ENCODE measurements at places on chromosomes 5 and 9.

GRCh38 chr9:115758441-115758840 is 395.1 kb upstream of the PAPPA start:
- no peak overlapping the region for H3K27ac ChIP-seq
- H3K4me1 ChIP-seq, result no peaks in the 10 kb centered on the region
- H3K4me3 ChIP-seq, result no peak overlapping the region
- no peaks in the 10 kb centered on the region for H3K27me3 ChIP-seq
- no peak for DNase-seq
- H3K36me3 ChIP-seq, result no peaks in the 10 kb centered on the region

DNA sequence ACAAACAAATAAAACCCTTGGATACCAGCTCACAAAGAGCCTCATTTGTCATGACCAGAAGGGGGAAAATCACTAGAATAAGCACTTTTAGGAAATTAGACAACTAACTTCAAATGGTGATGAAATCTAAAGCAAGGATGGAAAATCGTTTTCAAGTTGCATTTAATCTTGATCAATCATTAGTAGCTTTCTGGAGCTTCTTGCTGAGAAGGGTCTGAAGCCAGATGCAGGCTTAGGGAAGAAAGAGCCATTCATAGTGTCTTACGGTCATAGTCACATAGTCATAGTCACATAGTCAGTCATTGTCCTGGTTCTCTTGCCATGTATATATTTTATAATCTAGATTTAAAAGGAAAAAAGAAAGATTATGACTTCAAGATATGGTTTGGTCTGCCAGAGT is 610.5 kb downstream of the ACTL7B start:
- no peaks in the 10 kb centered on the region for H3K36me3 ChIP-seq
- no peaks in the 10 kb centered on the region for H3K27me3 ChIP-seq
- H3K4me1 ChIP-seq, result no peaks in the 10 kb centered on the region
- H3K27ac ChIP-seq, result no peak overlapping the region
- H3K4me3 ChIP-seq, result no peak overlapping the region
- no peak for DNase-seq

GRCh38 chr5:154179846-154180710 is 10.5 kb upstream of the GALNT10 start:
- no peaks in the 10 kb centered on the region for H3K4me1 ChIP-seq
- H3K4me3 ChIP-seq, result no peak overlapping the region
- H3K27ac ChIP-seq, result no peak overlapping the region
- no peaks in the 10 kb centered on the region for H3K36me3 ChIP-seq
- DNase-seq, result no peak
- peaks cover 18% of the 10 kb centered on the region for H3K27me3 ChIP-seq

DNA sequence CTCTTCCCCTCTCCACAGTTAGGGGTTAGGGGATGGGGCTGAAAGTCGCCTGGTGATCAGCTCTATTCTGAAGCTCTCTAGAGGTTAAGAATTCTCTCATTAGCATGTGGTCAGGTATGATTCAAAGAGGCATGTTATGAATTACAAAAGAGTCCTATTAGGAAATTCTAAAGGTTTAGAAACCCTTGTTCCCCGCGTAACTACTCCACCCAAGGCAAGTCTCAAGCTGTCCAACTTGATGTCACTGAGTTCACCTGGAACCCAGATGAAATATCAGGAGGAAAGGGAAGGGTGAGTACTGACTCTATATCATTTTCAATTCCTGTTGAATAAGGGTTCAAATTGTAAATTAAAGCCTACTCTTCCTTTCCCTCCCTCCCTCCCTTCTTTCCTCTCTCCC is 18.1 kb upstream of the RNF145 start:
- no peak overlapping the region for H3K27ac ChIP-seq
- H3K4me3 ChIP-seq, result no peak overlapping the region
- peaks cover 6% of the 10 kb centered on the region for H3K27me3 ChIP-seq
- H3K36me3 ChIP-seq, result no peaks in the 10 kb centered on the region

GRCh38 chr5:20032896-20033295 is 44.9 kb upstream of the CDH18 start:
- DNase-seq, result no peak
- H3K4me1 ChIP-seq, result no peaks in the 10 kb centered on the region
- H3K27me3 ChIP-seq, result no peaks in the 10 kb centered on the region
- H3K36me3 ChIP-seq, result no peaks in the 10 kb centered on the region
- no peak overlapping the region for H3K4me3 ChIP-seq

DNA sequence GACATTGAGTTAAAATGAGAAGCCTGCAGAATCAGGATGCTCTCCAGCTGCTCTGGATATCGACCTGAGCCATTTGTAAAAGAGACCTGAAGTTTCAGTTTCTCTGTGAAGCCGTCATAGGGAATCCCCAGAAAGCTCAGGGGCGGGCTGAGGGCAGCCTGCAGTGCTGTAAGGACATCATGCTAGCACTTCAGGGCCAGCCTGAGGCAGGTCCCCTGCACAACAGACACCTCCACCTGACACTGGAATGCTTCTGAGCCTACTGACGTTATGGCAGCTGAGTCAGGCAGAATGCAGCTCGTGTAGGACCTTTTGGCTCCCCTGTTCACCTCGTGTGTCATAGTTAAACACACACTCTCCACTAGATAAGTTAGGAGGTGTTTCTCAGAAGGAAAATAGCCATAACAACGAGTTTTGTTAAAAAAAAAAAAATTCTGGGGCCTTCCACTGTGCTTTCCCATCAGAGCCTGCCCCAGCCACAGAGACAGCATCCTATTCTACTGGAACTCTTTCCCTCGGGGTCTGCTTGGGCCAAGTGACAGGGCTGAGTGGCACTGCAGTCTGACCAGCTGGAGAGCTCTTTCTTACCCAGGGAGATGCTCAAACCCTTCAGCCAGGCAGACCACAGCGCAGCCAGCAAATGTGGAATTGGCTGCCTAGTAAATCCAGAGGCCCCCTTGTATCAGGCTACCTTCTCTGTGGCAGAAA is 354.9 kb downstream of the DIRAS2 start:
- H3K36me3 ChIP-seq, result no peaks in the 10 kb centered on the region
- H3K27me3 ChIP-seq, result peaks cover 14% of the 10 kb centered on the region
- peaks cover 2% of the 10 kb centered on the region for H3K4me1 ChIP-seq
- no peak overlapping the region for H3K27ac ChIP-seq
- H3K4me3 ChIP-seq, result no peak overlapping the region

DNA sequence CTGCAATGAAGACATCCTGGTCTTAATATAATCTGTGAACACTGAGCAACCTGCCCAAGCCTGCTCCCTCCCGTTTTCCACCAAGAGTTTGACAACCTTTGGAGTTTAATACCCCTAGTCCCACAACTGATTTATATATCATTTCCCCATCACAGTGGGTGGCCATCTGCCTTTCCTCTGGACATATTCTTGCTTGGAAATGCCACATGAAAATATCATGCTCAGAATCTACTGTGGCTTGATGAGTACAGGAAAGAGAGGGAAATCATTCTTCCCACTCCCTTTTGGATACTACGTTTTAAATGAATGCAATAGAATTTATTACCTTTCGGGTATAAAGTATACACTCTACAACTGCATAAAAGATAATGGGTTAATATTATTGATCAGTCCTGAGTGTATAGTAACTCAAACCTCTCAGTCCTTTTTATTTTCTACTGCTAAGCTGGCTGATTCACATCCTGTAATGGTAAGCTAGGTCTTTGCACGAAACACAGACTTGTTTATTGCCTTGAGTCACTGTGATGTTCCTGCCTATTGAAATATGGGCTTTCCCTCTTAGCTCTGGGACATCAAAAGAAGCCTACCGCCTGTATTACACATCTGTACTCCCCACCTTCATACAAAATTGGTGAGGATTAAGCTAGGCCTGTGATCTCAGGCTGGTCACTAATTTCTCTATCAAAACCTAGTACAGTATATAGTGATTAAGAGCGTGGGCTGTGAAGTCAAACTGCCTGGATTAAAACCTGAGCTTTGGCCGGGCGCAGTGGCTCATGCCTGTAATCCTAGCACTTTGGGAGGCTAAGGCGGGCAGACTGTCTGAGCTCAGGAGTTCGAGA is 67.6 kb upstream of the NR5A1 start:
- DNase-seq, result no peak
- no peak overlapping the region for H3K4me3 ChIP-seq
- no peak overlapping the region for H3K27ac ChIP-seq
- no peaks in the 10 kb centered on the region for H3K36me3 ChIP-seq
- peaks cover 22% of the 10 kb centered on the region for H3K27me3 ChIP-seq
- no peaks in the 10 kb centered on the region for H3K4me1 ChIP-seq

GRCh38 chr9:6793203-6793602 is 35.4 kb downstream of the KDM4C start:
- peaks cover 6% of the 10 kb centered on the region for H3K4me1 ChIP-seq
- H3K27ac ChIP-seq, result no peak overlapping the region
- peaks cover 35% of the 10 kb centered on the region for H3K36me3 ChIP-seq
- DNase-seq, result no peak
- H3K4me3 ChIP-seq, result no peak overlapping the region
- H3K27me3 ChIP-seq, result no peaks in the 10 kb centered on the region

GRCh38 chr9:118401546-118401945 is 697.3 kb downstream of the TLR4 start:
- no peak overlapping the region for H3K27ac ChIP-seq
- DNase-seq, result no peak
- no peak overlapping the region for H3K4me3 ChIP-seq
- H3K36me3 ChIP-seq, result no peaks in the 10 kb centered on the region

- H3K27me3 ChIP-seq, result no peaks in the 10 kb centered on the region
- DNase-seq, result no peak
- H3K4me1 ChIP-seq, result peaks cover 20% of the 10 kb centered on the region
- no peak overlapping the region for H3K4me3 ChIP-seq
These were observed 8.4 kb downstream of the MTAP start for GRCh38 chr9:21810881-21811280.

GRCh38 chr9:106670418-106670817 is 192.5 kb upstream of the ZNF462 start:
- no peaks in the 10 kb centered on the region for H3K36me3 ChIP-seq
- H3K27me3 ChIP-seq, result no peaks in the 10 kb centered on the region
- no peak for DNase-seq
- H3K4me1 ChIP-seq, result no peaks in the 10 kb centered on the region

DNA sequence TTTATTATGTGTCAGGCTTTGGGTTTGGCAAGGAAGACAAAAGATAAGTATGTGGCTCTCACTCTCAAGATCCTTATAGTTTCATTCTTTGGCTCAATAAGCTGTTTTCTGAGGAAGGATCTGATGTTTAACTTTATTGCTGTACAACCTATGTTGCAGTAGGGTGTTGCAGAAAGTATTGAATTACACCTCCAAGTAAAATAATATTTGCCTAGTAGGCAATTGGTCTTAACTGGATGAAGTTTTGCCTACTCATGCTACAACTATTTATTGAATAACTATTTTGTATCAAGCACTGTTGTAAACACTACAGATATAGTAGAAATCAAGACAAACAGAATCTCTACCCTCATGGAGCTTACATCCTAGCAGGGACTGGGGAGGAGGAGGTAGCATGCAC is 169.7 kb downstream of the TAF11L14 start:
- DNase-seq, result no peak
- no peak overlapping the region for H3K4me3 ChIP-seq
- H3K4me1 ChIP-seq, result no peaks in the 10 kb centered on the region
- no peak overlapping the region for H3K27ac ChIP-seq
- H3K36me3 ChIP-seq, result no peaks in the 10 kb centered on the region
- no peaks in the 10 kb centered on the region for H3K27me3 ChIP-seq

DNA sequence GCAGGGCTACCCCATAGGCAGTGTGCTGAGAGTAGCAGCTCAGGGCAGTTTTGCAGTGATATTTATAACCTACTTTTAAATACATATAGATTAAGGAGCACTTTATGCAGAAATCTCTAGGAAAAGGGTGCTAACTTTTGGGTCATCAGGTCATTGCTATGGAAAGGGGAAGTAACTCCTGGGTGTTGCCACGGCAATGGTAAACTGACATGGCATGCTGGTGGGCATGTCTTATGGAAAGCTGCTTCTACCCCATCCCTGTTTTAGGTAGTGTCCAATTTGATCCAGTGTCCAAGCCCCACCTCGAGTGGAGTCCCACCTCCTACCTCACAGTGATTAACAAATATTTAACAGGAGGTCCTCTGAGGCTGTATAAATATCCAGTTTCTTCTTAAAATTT is 56.8 kb upstream of the XPA start:
- H3K36me3 ChIP-seq, result no peaks in the 10 kb centered on the region
- no peak overlapping the region for H3K4me3 ChIP-seq
- no peak for DNase-seq
- peaks cover 26% of the 10 kb centered on the region for H3K27me3 ChIP-seq
- H3K27ac ChIP-seq, result no peak overlapping the region

- no peaks in the 10 kb centered on the region for H3K27me3 ChIP-seq
- no peak overlapping the region for H3K4me3 ChIP-seq
- no peak overlapping the region for H3K27ac ChIP-seq
- H3K4me1 ChIP-seq, result no peaks in the 10 kb centered on the region
- no peaks in the 10 kb centered on the region for H3K36me3 ChIP-seq
These were observed 450.9 kb upstream of the ZNF608 start for GRCh38 chr5:125197321-125197720.

DNA sequence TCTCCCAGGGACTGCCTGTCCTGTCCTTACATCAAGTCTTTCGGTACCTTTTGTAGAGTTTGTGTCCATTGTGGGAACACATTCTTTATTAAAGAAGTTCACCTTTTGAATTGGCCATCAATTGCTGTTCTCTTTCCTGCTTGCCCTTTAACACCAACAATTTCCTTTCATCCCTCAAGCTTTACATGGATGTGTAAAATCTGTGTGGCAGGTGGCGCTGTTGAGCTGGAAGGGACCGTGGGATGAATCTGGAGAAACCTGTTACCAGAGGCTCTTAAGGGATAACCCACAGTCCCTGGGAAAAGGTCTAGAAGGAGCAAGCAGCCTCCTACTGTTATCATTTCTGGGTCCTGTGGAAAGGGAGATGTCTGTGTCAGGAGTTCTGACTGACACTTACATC is 7.9 kb upstream of the ZFP62 start:
- H3K4me3 ChIP-seq, result no peak overlapping the region
- peak; percentile 49 for DNase-seq
- peaks cover 11% of the 10 kb centered on the region for H3K27me3 ChIP-seq
- peaks cover 6% of the 10 kb centered on the region for H3K4me1 ChIP-seq

GRCh38 chr5:137122558-137122957 is 376.6 kb downstream of the SPOCK1 start:
- no peak overlapping the region for H3K27ac ChIP-seq
- no peaks in the 10 kb centered on the region for H3K27me3 ChIP-seq
- no peak for DNase-seq
- H3K36me3 ChIP-seq, result no peaks in the 10 kb centered on the region
